HTR-8/SVneo (cell line): ENCODE measurements at places on chromosomes 6 and 20.

- no peak for DNase-seq
Observed at GRCh38 chr20:2179949-2180348, 78.3 kb downstream of the STK35 start.

DNA sequence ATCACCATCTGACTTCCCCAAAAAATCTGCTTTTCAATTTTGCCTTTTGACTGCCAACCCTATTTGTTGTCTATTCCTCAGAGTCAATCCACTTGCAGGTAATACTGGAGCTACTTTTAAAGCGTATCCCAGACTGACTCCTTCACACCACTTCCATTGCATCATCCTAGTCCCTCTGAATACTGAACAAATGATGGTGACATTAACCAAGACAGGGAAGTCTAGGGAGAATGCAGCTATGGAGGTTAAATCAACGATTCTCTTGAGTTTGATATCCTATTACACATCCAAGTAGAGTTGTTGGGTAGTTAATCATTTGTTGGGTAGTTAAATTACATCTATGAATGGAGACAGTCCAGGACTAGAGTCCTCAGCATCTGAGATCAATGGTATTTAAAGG, 2.0 kb downstream of the OGFRL1 start:
- DNase-seq: no peak

GRCh38 chr6:30555816-30556065, 548 bp downstream of the GNL1 start:
- no peak for DNase-seq

GRCh38 chr6:5234874-5235273, 25.9 kb downstream of the LYRM4 start:
- DNase-seq: no peak

DNA sequence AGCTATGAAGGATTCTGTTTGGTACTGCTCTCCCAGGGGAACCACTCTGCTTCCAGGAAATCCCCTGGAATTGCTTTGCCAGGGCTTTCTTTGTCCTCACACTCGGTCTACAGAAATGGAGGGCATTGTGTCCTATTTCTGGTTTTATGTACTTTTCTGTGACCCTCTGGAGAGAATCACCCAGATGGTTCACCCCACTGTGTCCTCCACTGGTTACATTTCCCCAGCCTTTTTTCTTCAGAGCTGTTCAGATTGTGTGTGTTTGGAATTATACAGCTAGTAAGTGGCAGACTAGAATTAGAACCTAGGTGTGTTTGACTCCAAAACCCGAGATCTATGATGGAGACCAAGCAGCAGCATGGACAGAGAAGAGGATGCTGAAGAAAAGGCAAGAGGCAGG, 80.8 kb downstream of the CD164 start:
- no peak for DNase-seq

- no peak for DNase-seq
Observed at GRCh38 chr6:141551318-141551717, 581.4 kb upstream of the GJE1 start.

DNA sequence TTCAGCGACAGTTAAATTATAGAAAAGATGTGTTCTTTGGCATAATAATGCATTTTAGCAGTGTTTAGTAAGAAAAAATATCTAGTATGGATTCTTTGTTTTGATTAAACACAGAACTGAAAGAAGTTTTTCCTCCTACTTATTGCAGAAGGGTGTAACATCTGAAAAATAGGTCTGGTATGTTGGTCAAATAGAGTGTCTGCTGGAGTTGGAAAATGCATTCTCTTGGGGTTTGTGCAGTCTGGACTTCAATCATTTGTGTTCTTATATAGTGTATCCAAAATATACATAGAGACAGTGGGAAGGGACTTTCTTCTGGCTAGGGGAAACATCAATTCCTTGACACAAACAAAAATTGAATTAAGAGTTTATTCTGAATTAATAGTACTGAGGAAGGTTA, 132.4 kb upstream of the MAN1A1 start:
- no peak for DNase-seq

DNA sequence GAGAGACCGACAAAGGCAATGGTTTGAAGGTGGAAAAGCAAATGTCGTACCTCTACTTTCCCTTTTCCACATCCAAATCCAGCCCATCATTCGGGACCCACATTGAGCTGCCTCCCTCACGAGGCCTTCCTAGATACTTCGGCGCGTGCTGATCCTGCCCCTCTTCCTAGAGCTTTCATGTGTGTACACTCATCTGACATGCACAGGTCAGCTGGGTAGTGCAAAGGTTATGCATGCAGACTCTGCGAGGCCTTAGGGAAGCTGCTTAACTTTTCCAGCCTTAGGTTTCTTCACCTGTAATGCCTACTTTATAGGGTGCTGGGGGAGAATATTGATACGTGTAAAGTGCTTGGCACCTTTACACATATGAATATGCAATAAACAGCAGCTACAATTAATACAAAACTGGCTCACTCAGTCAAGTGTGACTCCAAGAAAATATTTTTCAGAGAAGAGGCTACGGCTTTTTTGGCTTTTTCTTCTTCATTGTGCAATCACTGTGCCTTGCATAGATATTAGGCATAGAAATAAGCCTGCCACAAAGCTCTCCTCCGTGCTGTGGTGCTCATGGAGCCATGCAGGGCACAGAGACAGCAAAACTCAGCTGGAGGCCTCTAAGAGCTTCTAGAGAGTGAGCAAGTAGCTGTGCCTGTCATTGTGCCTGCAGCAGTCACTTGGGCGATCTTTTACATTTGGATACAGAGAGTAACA, 3.6 kb upstream of the MANBAL start:
- no peak for DNase-seq
